ENCODE measurements at places on chromosomes 11 and 22.

DNA sequence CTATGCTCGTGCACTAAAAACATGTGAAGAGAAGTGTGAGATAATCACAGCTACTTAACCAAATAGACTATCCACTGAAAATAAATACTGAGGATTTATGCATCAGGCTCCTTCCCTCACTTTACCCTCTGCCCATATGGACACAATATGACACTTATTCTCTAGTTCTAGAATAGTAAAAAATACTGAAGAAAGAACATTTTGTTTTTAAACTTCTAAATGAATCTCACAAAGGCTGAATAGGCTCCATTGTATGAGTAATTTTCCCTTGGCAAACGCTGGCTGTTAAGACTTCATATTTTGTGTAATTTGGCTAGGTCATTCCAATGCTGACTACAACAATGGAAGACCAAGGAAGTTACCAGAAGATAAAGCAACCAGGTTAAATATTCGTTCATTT, 9.9 kb downstream of the HPS5 start:
- no peak for DNase-seq

DNA sequence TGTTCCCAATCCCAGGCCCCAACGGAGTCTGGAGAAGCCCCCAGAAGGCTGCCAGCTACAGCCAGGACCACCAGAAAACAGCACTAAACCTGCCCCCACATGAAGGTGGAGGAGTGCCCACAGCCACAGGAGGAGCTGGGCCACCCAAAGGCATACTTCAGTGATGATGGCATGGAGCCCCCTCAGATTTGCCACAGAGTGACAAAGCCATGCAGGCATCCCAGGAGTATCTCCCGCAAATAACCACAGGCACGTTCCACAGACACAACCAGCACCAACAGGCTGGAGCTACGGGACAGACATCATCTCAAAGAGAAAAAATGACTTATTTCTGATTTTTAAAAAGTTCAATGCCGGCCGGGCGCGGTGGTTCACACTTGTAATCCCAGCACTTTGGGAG, 10.6 kb downstream of the CARS1 start:
- DNase-seq = no peak

- DNase-seq = no peak
These were observed 507.2 kb upstream of the LARGE1 start for GRCh38 chr22:34427436-34427835.

- no peak for DNase-seq
These were observed 83.2 kb downstream of the ZBTB16 start for GRCh38 chr11:114142707-114143106.

DNA sequence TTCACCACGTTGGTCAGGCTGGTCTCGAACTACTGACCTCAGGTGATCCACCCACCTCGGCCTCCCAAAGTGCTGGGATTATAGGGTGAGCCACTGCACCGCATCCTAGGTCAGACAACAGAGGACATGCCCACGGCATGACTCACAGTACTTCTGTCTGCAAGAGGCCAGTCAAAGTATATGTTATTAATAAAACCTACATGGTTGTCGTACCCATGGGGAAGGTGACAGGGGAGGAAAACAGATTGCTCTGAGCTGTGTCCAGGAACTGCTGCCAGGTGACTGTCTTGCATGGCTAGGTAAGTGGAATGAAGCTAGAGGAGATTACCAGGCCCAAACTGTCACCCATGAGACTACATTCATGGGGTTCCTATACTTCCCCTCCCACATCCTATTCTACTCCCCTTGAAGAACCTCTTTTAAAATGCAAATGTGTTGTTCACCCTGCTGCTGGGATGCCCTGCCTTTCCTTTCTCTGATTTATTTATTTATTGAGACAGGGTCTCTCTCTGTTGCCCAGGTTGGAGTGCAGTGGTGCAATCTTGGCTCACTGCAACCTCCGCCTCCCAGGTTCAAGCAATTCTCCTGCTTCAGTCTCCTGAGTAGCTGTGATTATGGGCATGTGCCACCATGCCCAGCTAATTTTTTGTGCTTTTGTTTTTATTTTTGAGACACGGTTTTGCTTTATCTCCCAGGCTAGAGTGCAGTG, 2.0 kb upstream of the NLRX1 start:
- DNase-seq = no peak

DNA sequence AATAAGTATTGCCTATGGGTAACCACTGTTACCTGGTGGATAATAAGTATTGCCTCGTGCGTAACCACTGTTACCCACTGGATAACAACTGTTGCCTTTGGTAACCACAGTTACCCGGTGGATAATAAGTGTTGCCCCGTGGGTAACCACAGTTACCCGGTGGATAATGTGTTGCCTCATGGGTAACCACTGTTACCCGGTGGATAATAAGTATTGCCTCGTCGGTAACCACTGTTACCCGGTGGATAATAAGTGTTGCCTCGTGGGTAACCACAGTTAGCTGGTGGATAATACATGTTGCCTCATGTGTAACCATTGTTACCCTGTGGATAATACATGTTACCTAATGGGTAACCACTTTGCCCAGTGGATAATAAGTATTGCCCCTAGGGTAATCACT, 9.8 kb upstream of the NXPE4 start:
- DNase-seq = no peak

- DNase-seq = no peak
These were observed 76.7 kb upstream of the BARX2 start for GRCh38 chr11:129298988-129299387.

All from natural killer cell (primary cell).